Aorta (tissue), 5 donors: ENCODE measurements at places on chromosomes 16 and 17. TPM values are rescaled to one million over a fixed set of nuclear protein-coding genes. Genes with fewer than 3 reads are reported as not detected.

GRCh38 chr16:17342031-17342430 lies 128.7 kb downstream of the XYLT1 start:
- no peaks in the 10 kb centered on the region for H3K27me3 ChIP-seq
- no peaks in the 10 kb centered on the region for H3K36me3 ChIP-seq
- no peak for DNase-seq
- H3K4me3 ChIP-seq, result no peak overlapping the region
- no peaks in the 10 kb centered on the region for H3K4me1 ChIP-seq

- no peak overlapping the region for H3K4me3 ChIP-seq
- H3K4me1 ChIP-seq, result no peaks in the 10 kb centered on the region
- H3K36me3 ChIP-seq, result no peaks in the 10 kb centered on the region
- no peak overlapping the region for H3K27ac ChIP-seq
- DNase-seq, result peak; percentile 77
- no peaks in the 10 kb centered on the region for H3K27me3 ChIP-seq
These were observed 148.7 kb upstream of the ZFHX3 start for GRCh38 chr16:73196670-73197069.

- H3K36me3 ChIP-seq, result no peaks in the 10 kb centered on the region
- H3K4me3 ChIP-seq, result no peak overlapping the region
- no peak for DNase-seq
- no peaks in the 10 kb centered on the region for H3K27me3 ChIP-seq
These were observed 9.2 kb upstream of the MSLN start for GRCh38 chr16:751152-752006.

- no peaks in the 10 kb centered on the region for H3K27me3 ChIP-seq
- DNase-seq, result no peak
- H3K27ac ChIP-seq, result no peak overlapping the region
- H3K4me1 ChIP-seq, result no peaks in the 10 kb centered on the region
- no peak overlapping the region for H3K4me3 ChIP-seq
- H3K36me3 ChIP-seq, result peaks cover 2% of the 10 kb centered on the region
These were observed 52.5 kb downstream of the MRC2 start for GRCh38 chr17:62679866-62680377.

- no peaks in the 10 kb centered on the region for H3K4me1 ChIP-seq
- no peak overlapping the region for H3K27ac ChIP-seq
- H3K4me3 ChIP-seq, result no peak overlapping the region
- no peaks in the 10 kb centered on the region for H3K27me3 ChIP-seq
These were observed 10.2 kb downstream of the ARSG start for GRCh38 chr17:68301438-68301959.

DNA sequence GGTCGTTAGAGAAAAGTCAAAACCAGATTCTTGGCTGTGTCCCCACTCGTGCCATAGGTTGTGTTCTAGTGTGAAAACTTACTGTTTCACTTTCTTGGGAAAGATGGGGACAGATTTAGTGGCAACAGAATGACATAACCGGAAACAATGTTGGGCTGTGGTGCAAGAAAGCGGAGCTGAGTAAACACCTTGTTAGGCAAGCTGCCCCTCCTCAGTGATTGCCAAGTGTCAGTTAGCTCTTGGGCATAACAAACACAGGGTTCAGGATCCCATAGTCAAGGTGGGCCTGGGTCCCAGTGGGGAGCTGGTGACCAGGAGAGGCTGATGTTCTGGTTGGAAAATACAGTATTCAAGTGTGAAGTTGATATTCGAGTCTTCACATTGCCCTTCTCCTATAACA lies 15.4 kb downstream of the UBN1 start:
- no peak for DNase-seq
- no peak overlapping the region for H3K27ac ChIP-seq
- H3K4me1 ChIP-seq, result no peaks in the 10 kb centered on the region
- H3K27me3 ChIP-seq, result no peaks in the 10 kb centered on the region
- no peak overlapping the region for H3K4me3 ChIP-seq

GRCh38 chr17:47304186-47304585 lies 19.6 kb upstream of the EFCAB13 start:
- no peaks in the 10 kb centered on the region for H3K27me3 ChIP-seq
- no peak for DNase-seq
- H3K27ac ChIP-seq, result peak overlapping the region; percentile 5
- H3K4me1 ChIP-seq, result no peaks in the 10 kb centered on the region
- no peak overlapping the region for H3K4me3 ChIP-seq

DNA sequence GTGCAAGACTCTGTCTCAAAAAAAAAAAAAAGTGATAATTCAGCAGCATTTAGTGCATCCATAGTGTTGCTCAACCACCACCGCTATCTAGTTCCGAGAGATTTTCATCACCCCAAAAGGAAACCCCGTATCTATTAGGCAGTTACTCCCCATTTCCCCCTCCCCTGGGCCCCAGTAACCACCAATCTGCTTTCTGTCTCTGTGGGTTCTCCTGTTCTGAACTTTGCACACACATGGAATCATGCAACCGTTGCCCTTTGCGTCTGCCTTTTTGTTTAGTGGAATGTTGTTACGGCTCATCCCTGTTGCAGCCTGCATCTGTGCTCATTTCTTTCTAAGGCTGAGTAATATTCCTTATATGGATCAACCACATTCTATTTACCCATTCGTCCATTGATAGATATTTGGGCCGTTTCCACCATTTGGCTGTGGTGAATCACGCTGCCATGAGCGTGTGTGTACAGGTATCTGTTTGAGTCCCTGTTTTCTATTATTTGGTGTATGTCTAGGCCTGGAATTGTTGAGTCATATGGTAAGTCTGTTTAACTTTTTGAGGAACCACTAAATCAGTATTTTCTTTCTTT lies 8.7 kb upstream of the SYNGR2 start:
- DNase-seq, result no peak
- H3K27me3 ChIP-seq, result no peaks in the 10 kb centered on the region
- H3K36me3 ChIP-seq, result no peaks in the 10 kb centered on the region
- H3K4me3 ChIP-seq, result no peak overlapping the region
- no peak overlapping the region for H3K27ac ChIP-seq

DNA sequence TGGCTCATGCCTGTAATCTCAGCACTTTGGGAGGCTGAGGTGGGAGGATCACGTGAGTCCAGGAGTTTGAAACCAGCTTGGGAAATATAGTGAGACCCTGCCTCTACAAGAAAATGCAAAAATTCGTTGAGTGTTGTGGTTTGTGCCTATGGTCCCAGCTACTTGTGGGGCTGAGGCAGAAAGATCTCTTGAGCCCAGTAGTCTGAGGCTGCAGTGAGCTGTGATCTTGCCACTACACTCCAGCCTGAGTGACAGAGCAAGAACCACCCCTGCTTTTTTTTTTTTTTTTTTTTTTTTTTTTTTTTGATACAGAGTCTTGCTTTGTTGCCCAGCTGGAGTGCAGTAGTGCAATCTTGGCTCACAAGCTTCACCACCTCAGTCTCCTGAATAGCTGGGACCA lies 34.0 kb downstream of the ITGB3 start:
- H3K4me1 ChIP-seq, result no peaks in the 10 kb centered on the region
- H3K4me3 ChIP-seq, result no peak overlapping the region
- DNase-seq, result no peak
- no peak overlapping the region for H3K27ac ChIP-seq
- peaks cover 18% of the 10 kb centered on the region for H3K36me3 ChIP-seq
- no peaks in the 10 kb centered on the region for H3K27me3 ChIP-seq

GRCh38 chr17:40351359-40352236 lies 12.9 kb downstream of the GJD3 start:
- no peaks in the 10 kb centered on the region for H3K4me1 ChIP-seq
- H3K27ac ChIP-seq, result no peak overlapping the region
- H3K36me3 ChIP-seq, result no peaks in the 10 kb centered on the region
- no peak overlapping the region for H3K4me3 ChIP-seq
- peak; percentile 44 for DNase-seq

DNA sequence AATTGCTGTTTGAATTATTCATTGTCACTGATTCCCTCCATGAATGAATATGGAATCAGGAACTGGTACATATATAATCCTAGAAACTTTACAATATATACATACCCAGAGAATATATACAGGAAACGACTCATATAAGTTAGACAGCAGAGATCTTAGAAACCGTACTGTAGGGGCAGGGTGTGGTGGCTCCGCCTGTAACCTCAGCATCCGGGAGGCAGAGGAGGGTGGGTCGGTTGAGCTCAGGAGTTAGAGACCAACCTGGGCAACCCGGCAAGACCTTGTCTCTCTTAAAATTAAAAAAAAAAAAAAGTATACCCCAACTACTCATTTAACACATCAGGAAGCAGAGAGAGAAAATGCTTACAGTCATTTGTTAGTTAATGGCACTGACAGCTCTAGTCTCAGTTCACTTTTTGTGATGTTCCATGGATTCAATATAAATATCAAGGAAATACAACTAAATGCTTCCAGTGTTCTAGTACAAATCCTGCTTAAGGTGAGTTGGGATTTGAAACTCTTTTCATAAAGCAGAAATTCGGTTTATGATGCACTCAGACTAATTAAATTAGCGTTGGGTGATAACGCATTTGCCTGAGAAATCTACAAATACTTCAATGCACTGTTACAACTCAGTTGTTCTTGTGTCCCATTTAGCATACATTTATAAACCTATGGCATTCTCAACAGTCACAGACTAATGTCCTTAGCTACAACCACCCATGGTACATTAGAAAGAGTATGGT lies 5.6 kb downstream of the GLG1 start:
- no peaks in the 10 kb centered on the region for H3K27me3 ChIP-seq
- no peak overlapping the region for H3K27ac ChIP-seq
- H3K4me3 ChIP-seq, result no peak overlapping the region
- peaks cover 7% of the 10 kb centered on the region for H3K4me1 ChIP-seq
- no peak for DNase-seq

GRCh38 chr17:50629902-50630301 lies 4.8 kb upstream of the ABCC3 start:
- no peaks in the 10 kb centered on the region for H3K36me3 ChIP-seq
- DNase-seq, result peak; percentile 14
- H3K27ac ChIP-seq, result no peak overlapping the region

DNA sequence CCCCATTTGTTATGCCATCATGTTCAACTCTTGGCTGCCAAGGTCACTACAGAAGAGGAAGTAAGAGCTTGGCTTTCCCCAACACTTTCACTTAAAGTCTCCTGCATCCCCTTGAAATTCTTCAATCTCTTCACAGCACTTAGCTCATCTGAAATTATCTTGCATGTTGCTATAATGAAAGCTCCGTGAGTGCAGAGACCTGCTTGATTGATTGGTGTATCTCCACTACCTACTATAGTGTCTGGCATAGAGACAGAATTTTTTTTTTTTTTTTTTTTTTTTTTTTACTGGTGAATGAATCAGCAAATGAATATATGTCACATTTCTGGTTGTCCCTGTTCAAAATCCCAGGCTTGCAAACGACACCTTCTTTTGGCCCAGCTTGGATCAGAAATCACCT lies 1.9 kb upstream of the SDR42E1 start:
- no peak for DNase-seq
- H3K4me3 ChIP-seq, result no peak overlapping the region
- no peaks in the 10 kb centered on the region for H3K4me1 ChIP-seq
- no peaks in the 10 kb centered on the region for H3K36me3 ChIP-seq

DNA sequence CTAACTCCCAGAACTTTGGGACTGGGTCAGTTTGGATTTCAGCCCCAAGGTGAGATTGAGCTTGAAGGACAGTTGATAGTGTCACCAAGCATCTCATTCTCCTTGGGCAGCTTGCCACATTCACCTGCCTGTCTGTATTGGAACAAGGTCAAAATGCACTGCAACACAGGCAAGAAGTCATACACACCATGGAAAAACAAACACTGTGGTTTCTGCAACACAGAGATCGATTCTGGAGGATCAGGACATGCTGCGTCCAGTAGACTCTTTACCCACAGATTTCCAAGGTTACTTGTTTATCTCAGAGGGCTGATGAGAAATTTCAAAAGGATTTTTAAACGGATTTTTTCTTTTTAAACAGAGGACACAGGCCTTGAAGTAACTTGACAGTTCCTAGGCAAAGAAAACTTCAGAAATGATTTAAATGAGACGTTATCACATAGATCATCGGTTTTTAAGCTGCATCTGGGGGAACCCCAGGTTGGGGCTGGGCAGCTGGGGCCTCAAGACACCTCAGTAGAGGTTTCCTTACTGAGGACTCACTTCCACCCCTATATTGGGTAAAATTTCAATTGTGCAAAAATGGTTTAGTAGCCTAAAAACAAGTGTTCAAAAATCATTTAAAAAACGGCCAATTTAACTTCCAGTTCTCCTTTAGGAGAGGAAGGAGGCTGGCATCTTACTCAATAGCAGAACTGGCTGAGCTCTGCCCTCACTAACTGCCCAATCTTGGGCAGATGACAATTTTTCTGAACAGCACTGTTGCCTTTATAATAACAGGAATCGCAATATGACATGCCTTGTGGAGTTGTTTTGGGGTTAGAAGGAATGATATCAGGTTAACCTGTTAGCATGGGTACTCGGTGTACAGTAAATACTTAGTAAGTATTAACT lies 299.3 kb downstream of the XYLT1 start:
- H3K4me3 ChIP-seq, result no peak overlapping the region
- H3K36me3 ChIP-seq, result peaks cover 2% of the 10 kb centered on the region

CD300LB gene
- polyA plus RNA-seq, result 1.1 TPM

JPT1 gene
- polyA plus RNA-seq, result 10.8 TPM

C17orf75 gene
- polyA plus RNA-seq, result 9.1 TPM

CLEC3A gene
- polyA plus RNA-seq, result not detected
